ENCODE measurements at places on chromosomes 16 and 17.

GRCh38 chr17:68019336-68019674, 16.2 kb upstream of the KPNA2 start:
- H3K36me3 ChIP-seq = peaks cover 8% of the 10 kb centered on the region
- peaks cover 14% of the 10 kb centered on the region for H3K4me1 ChIP-seq
- DNase-seq = no peak
- H3K27me3 ChIP-seq = peaks cover 21% of the 10 kb centered on the region
- H3K4me3 ChIP-seq = peak overlapping the region; percentile 85

- H3K4me3 ChIP-seq = no peak overlapping the region
- H3K4me1 ChIP-seq = peaks cover 43% of the 10 kb centered on the region
- H3K27me3 ChIP-seq = peaks cover 5% of the 10 kb centered on the region
- no peaks in the 10 kb centered on the region for H3K36me3 ChIP-seq
- no peak overlapping the region for H3K27ac ChIP-seq
Measured at GRCh38 chr16:75063549-75064088, 53.0 kb downstream of the LDHD start.

DNA sequence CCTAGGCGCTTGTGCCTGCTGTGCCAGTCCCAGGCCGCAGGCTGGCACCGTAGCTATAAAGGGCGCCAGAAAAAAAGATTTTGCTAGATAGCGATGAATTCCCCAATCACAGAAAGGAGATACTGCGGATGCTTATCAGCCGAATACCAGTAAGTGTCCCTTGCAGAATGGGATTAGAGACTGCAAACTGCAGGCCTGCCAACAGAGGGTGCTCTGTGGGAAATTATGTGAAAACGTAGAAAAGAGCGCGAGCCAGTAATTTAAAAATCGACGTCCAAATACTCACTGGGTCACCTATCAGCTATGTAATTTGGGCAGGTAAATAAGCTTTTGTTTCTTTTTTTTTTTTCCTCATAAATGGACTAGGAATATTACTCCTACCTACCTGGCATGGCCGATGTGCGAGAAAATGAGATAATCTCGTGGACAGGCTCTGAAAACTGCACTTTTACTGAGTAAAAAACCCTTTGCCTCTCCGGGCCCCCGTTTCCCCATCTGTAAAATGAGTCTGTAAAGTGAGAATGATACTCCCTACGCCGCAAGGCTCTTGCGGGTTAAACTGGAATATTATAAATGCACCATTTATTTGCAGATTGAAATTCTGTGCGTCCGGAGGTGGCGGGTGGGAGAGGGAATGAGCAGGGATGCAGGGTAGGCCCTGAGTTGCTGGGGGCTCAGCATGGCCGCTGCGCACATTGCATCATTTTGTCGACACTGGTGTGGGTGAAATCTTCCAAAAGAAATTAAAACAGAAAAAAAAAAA, 1.2 kb upstream of the COG1 start:
- DNase-seq = peak; percentile 66
- H3K4me3 ChIP-seq = peak overlapping the region; percentile 69
- H3K27ac ChIP-seq = no peak overlapping the region
- H3K36me3 ChIP-seq = no peaks in the 10 kb centered on the region
- H3K27me3 ChIP-seq = peaks cover 2% of the 10 kb centered on the region
- H3K4me1 ChIP-seq = peaks cover 9% of the 10 kb centered on the region

- peaks cover 4% of the 10 kb centered on the region for H3K27me3 ChIP-seq
- no peaks in the 10 kb centered on the region for H3K4me1 ChIP-seq
- no peaks in the 10 kb centered on the region for H3K36me3 ChIP-seq
Measured at GRCh38 chr17:43987131-43988021, 17.0 kb upstream of the NAGS start.

GRCh38 chr17:27455914-27456680, at the start of gene KSR1:
Gene KSR1, plus strand, starts transcription at chr17:27456448. Its CDS starts 196 bp downstream, at chr17:27456644.
- peaks cover 23% of the 10 kb centered on the region for H3K4me1 ChIP-seq
- H3K36me3 ChIP-seq = no peaks in the 10 kb centered on the region
- H3K27me3 ChIP-seq = peaks cover 3% of the 10 kb centered on the region

GRCh38 chr17:29042679-29043538, at the start of gene PIPOX:
Gene PIPOX, plus strand, starts transcription at chr17:29043141. Its CDS starts 85 bp downstream, at chr17:29043226.
- no peak within 1 kb of the TSS for H3K4me3 ChIP-seq
- peaks cover 28% of the 10 kb centered on the region for H3K4me1 ChIP-seq
- peak within 1 kb of the TSS; percentile 82 for H3K27ac ChIP-seq
- no peaks in the 10 kb centered on the region for H3K36me3 ChIP-seq
- peak; percentile 50 for DNase-seq

DNA sequence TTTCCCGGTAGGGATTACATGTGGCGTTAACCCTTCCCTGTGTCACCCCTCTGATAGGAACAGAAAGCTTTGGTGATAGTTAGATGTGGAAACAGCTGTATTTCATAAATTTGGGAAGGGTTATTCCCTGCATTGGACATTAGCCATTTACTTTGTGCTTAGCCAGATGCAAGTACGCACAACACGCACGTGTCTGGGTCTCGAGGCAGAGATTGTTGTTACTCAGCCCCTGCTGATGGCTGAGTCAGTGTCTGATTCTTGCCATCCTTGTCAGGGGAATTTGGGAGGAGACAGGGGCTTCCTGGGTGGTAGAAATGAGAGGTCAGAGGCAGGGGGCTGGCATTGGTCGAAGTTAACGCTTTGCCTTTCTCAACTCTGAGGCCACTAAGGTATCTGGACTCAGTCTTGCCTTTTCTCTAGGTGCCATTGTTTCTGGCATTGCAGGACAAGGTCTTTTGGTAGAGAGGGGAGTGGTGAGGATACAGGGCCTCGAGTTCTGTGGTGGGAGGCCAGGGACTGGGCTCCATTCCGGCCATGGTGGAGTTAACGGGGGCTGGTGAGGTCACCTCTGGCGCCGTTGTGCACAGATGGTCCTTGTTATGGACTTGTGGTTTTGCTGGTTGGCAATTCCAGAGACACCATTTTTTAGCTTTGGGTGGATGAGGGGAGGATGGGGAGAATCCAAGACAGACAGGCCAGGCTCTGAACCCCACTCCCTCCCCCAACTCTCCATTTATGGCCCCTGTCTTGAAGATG, 8.2 kb downstream of the MMP2 start:
- H3K4me3 ChIP-seq = no peak overlapping the region
- peaks cover 69% of the 10 kb centered on the region for H3K36me3 ChIP-seq
- DNase-seq = no peak
- no peak overlapping the region for H3K27ac ChIP-seq
- peaks cover 6% of the 10 kb centered on the region for H3K27me3 ChIP-seq

DNA sequence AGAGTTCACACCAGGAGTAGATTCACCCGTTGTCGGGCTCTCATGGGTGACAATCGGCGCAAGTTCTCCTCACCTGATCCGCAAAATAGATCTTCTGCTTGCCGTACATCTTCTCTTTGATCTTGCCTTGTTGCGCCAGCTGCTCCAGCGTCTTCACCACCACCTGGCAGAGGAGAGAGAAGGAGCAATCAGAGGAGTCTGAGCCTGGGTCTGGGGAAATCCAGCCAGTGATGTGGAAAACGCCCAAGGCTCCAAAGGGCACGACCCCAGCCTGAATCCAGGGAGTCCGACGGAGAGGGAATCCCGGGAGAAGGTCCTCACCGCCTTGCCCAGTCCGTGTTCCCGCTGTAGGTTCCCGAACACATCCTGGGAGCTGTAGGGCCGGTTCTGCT, 393 bp downstream of the PSMC3IP start:
- peak overlapping the region; percentile 98 for H3K4me3 ChIP-seq
- peak overlapping the region; percentile 62 for H3K27ac ChIP-seq
- H3K36me3 ChIP-seq = peaks cover 28% of the 10 kb centered on the region
- peaks cover 12% of the 10 kb centered on the region for H3K27me3 ChIP-seq
- peaks cover 31% of the 10 kb centered on the region for H3K4me1 ChIP-seq
- no peak for DNase-seq

GRCh38 chr17:63185420-63185819, 219.4 kb downstream of the TANC2 start:
- no peaks in the 10 kb centered on the region for H3K4me1 ChIP-seq
- H3K27ac ChIP-seq = no peak overlapping the region
- no peaks in the 10 kb centered on the region for H3K27me3 ChIP-seq
- DNase-seq = no peak
- H3K36me3 ChIP-seq = no peaks in the 10 kb centered on the region
- H3K4me3 ChIP-seq = no peak overlapping the region

DNA sequence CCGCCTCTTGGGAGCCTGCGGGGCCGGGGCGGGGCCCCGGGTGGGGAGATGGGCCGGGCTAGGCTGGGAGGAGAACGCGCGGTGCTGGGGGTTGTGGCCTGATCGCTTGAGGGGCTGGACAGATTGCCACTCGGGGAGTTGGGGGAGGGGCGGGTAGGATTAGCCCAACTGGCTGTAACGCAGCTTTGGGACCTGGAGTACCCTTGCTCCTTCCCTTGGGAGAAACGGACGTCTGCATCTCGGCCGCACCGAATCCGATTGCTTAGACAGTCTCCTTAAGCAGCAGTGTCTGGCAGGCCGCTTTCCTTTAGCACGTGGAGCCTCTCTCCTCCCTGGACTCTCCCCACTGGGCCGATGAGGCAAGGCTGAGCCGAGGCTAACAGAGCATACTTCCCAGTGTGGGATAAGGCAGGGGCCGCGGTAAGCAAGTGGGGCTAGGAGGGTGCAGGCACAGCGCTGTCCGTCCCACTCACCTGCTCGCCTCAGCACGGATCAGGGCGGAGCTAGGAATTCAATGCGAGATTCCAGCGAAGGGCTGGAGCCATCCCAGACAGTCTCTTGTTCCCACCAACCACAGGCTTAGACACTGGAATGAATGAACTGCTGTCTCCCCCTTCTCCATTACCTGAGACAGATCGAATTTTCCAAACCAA, 540 bp upstream of the ACLY start:
- peaks cover 30% of the 10 kb centered on the region for H3K4me1 ChIP-seq
- H3K36me3 ChIP-seq = peaks cover 4% of the 10 kb centered on the region
- H3K4me3 ChIP-seq = peak overlapping the region; percentile 62
- DNase-seq = no peak
- peaks cover 11% of the 10 kb centered on the region for H3K27me3 ChIP-seq

GRCh38 chr17:66063686-66064085, 128.2 kb downstream of the CEP112 start:
- DNase-seq = no peak
- H3K4me1 ChIP-seq = no peaks in the 10 kb centered on the region
- H3K27me3 ChIP-seq = no peaks in the 10 kb centered on the region
- H3K36me3 ChIP-seq = peaks cover 15% of the 10 kb centered on the region

DNA sequence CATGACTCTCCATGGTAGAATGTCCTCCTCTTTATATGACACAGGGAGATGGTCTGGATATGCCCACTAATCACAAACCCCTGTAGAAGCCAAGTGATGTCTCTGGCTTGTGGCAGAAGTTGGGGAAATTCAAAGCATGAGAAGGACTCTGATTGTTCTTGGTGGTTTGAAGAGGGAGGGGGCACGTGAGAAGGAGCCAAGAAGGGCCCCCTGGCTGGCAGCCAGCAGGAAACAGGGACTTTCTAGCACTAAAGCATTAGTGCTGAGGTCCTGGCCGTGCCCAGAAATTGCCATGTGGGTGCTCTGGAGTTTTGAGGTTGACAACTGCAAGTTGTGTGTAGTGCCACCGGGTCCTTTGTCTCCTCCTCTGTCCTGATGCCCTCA, 199.9 kb downstream of the LGALS9B start:
- no peak overlapping the region for H3K4me3 ChIP-seq
- peaks cover 3% of the 10 kb centered on the region for H3K27me3 ChIP-seq
- no peak for DNase-seq
- H3K4me1 ChIP-seq = peaks cover 28% of the 10 kb centered on the region

DNA sequence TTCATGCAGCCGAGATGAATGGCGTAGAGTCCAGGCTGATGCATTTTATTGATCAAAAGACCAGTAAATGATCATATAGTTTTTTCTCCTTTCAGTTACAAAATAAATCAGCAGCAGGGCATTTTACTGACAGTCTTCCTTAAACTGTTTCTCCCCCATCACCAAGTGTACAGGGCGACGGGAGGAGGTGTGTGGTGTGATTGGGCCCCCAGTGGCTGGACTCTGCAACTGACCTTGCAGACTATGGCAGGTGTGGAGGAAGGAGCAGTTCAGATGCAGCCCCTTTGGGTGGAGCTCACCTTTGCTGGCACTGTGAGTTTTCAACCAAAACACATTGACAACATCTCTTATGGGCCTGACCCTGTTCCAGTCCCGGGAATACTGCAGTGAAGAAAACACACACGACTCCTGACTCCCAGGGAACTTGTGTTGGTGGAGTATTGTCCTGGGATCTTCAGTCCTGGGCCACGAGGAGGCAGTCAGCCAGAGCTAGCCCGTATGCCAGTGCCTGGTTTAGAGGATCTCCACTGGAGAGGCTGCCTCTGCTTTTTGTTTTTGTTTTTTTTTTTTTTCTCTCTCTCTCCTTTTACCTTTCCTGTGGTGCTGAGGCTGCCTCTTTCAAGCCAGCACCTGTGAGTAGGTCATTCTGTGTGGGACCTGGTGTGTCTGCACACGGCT, 29.8 kb downstream of the KIAA0513 start:
- no peak for DNase-seq
- H3K27me3 ChIP-seq = peaks cover 5% of the 10 kb centered on the region
- no peaks in the 10 kb centered on the region for H3K4me1 ChIP-seq

DNA sequence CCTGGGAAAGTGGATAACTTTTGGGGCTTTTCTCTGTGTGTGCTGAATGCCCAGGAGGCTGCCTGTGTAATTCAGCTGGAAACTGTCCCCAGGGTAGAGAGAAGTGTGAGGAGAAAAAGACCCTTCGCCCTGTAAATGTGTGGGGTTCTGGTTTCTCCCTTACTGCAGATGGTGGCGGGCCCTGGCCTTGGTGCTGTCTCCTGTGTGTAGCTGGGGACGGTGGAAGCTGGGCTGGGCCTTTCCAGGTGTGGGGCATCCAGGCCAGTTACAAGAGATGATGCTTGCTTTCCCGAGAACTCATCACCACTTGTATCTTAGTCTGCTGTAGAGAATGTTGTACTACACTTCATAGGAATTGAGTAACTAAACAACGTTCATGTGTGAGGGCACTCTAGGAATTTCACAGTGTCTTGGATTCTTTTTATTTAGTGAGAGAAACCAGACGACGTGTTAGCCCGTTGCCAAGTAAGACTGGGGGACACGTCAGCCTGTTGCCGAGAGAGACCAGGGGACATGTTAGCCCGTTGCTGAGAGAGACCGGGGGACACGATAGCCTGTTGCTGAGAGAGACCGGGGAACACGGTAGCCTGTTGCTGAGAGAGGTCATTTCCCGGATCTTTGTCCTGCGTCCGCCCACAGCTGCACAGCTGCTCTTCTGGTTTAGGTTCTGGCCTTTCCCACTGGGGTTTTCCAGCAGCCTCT, 43.1 kb downstream of the TBCD start:
- no peak for DNase-seq
- no peaks in the 10 kb centered on the region for H3K4me1 ChIP-seq
- no peak overlapping the region for H3K27ac ChIP-seq

- DNase-seq = no peak
- peaks cover 24% of the 10 kb centered on the region for H3K4me1 ChIP-seq
- H3K27ac ChIP-seq = no peak overlapping the region
- H3K27me3 ChIP-seq = no peaks in the 10 kb centered on the region
- H3K36me3 ChIP-seq = no peaks in the 10 kb centered on the region
Measured at GRCh38 chr16:12145918-12146317, 169.4 kb downstream of the SNX29 start.

- peaks cover 11% of the 10 kb centered on the region for H3K36me3 ChIP-seq
- peaks cover 2% of the 10 kb centered on the region for H3K27me3 ChIP-seq
- H3K4me1 ChIP-seq = peaks cover 46% of the 10 kb centered on the region
- no peak overlapping the region for H3K27ac ChIP-seq
- H3K4me3 ChIP-seq = peak overlapping the region; percentile 90
- no peak for DNase-seq
Measured at GRCh38 chr17:47840001-47840741, 902 bp downstream of the SCRN2 start.

Measured in endothelial cell (in vitro differentiated cells).